SHP77 treated with DMSO at 0.1 percent for 48 hours (cell line): ENCODE measurements at places on chromosomes 2 and 18.

GRCh38 chr18:46046688-46047087 is 25.4 kb downstream of the PSTPIP2 start:
- no peak for DNase-seq

DNA sequence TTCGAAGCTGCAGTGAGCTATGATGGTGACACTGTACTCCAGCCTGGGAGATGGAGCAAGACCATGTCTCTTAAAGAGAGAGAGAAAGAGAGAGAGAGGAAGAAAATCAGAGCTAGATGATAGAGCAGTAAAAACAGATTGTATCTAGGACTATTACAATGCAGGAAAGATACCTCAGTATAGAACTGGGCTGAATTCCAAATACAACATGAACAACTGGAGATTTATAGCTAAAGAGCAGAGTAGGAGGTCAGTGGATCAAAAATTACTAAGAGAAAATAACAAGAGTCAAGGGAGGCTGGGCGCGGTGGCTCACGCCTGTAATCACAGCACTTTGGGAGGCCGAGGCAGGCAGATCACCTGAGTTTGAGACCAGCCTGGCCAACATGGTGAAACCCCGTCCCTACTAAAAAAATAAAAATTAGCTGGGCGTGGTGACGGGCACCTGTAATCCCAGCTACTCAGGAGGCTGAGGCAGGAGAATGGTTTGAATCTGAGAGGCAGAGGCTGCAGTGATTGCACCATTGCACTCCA is 100.7 kb upstream of the MSH6 start:
- DNase-seq: no peak

- DNase-seq: no peak
Measured at GRCh38 chr2:31188131-31188530, 29.2 kb downstream of the CAPN14 start.

DNA sequence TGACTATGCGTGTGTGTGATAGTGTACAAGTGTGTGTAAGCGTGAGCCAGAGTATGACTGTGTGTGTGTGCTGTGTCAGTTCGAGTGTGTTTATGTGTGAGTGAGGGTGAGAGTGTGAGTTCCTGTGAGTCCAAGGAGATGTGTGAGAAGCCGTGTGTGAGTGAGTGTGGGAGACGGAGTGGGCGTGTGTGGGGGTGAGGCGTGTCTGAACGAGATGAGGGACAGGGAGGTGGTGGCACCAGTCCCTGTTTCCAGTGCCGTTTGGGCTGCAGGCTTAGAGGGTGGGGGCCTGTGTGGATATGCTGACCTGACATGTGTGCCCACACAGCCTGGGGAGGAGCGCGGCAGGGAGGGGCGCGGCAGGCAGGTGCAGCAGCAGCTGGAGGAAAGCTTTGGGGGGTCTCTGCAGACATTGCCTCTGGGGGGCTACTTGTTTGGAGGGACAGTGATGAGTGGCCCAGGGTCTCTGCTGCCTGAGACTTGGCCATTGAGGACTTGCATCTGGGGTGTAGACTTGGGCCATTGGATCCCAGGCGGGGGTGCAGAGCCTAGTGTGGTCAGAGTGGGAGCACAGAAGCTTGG is 41.6 kb downstream of the GLI2 start:
- no peak for DNase-seq

DNA sequence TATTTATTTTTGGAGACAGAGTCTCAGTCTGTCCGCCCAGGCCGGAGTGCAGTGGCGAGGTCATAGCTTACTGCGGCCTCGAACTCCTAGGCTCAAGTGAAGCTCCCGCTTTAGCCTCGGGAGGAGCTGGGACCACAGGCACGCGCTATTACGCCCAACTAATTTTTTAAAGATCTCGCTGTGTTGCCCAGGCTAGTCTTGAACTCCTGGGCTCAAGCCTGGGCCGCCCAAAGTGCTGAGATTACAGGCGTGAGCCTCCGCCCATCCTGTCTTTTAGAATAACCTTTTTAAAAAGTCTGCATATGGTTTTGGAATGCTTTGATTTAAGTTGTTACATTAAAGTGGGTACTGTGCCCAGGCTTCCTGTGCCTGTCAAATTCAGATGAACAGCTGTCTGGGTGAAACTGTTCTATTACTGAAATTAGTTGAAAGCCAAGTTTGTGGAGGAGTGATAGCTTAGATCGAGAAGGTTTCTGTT is 944 bp downstream of the RAB3GAP1 start:
- no peak for DNase-seq

DNA sequence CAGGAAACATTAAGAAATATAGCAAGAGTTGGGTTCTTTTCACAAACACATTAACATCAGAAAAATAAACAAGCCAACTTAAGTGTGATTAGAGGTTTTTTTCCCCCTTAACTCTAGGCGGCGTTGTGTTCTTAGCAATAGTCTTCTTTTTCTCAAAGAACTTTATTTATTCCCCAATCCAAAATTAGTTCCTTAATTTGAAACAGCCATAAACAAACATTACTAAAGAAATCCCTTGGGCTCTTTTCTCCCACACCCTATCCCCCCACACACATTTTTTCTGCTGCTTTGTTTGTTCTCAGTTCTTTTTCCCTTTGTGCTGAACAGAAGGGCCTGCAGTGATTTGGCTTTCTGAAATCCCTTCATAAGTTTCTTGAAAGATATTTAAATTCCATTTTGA is 13.2 kb upstream of the MYO1B start:
- DNase-seq: no peak

- DNase-seq: no peak
Measured at GRCh38 chr2:168241208-168241607, 6.2 kb downstream of the STK39 start.

- DNase-seq: no peak
Measured at GRCh38 chr2:159904959-159905305, 106.9 kb upstream of the CD302 start.

- no peak for DNase-seq
Measured at GRCh38 chr18:37452015-37452414, 113.6 kb downstream of the CELF4 start.

DNA sequence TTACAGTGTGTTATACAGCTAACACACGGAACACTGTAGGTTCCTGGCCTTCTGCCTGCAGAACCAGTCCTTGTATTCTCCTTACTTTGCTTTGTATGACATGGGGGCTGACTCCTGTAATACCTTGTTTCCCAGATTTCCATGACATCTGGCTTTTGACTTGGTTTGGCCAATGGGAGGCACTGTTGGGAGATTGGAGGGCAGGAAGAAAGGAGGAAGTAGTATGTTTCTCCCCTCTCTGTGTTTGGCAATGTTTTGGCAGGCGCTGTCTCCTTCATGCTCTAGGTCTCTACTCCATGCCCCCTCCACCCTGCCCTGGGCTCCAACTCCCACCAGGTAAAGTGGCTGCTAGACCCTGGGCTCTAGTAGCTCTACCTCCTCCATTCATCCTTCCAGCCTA is 331.1 kb upstream of the SLC14A2 start:
- no peak for DNase-seq

DNA sequence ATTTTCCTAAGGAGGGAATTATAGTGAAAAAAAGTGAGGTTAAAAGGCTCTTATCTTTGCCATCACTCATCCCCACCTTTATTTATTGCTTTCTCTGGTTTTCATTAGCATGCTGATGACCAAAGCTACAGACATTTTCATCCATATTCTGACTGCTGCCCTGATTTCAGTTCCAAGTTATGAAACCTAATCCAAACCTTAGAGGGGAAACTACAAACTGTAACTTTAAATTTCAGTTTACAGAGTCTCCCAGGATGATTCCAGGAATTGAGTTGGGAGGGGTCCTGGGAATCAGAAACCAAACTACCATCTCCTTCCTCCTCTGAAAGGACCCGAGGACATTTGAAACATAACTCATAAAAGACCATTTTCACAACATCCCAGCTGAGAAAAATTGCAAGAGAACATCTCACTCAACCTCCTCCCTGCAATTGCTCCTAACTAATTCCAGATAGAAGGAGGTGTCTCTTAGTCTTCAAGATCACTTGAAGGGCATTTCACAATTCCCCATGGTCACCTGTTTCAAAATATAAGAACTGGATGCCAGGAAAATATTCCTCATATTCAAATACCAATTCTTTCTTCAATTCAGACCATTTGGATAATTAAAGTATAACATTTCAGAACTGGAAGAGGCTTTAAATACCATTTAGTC is 520.6 kb downstream of the TNS1 start:
- DNase-seq: no peak

DNA sequence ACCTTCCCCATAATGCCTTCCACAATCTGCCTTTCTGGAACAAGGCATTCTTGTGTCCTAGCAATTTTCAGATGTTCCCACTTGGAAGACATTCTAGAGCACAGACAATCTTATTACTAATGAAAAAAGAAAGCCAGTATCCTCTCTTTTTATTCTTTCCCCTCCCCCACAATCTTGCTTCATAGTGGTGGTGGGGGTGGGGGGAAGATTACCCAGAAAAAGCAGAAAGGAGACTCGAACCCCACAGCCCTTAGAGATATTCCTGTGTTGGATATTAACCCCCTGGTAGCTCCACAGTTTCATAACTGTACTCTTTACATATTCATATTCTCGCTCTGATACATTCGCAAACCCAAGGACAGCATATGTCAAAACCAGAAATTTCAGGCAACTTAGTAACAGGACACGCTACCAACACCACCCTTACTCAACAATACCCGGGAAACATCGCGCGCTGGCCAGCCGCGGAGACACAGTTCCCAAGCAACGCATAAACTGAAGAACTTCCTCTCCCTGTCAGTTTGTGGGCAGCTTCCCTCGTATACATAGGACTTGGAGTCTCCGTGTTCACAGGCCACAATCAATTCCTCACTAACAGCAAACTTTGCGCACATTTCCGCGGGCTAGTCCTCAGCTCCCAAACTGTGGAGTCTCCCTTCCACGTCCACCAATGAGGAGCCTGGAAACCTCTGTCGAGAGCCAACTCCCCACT is 793 bp downstream of the NR4A2 start:
- no peak for DNase-seq

DNA sequence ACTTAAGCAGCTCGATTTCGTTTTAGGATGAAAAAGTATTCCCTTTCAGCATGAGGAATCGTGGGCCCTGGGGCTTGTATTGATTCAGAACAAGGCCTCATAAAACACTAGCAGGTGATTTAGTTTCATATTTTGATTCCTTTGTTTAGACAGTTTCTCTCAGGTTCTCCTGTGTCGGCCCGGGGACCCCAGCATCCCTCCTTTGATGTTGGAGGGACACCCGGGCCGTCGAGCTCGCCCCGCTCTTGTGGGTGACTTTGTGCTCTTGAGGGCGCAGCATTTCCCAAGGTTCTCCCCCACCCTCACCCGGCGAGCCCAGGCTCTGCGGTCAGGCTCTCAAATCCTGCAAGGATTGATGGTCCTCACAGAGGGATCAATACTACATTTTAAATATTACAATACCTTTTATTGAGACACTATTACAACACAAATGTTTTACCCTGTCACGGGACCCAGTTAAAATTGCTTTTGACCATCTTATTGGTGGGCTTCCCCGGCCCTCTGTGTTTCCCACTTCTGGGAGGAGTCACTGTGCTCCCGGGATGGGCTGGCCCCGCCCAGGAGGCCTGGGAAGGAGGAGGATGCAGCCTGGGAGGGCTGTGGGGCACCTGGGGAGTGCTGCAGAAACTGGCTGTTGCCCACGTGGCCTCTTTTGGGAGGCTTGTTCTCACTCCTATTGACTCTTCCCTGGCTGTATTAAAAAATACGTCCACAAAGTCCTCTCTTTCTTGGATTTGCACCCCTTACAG is 222.6 kb downstream of the INSIG2 start:
- no peak for DNase-seq

DNA sequence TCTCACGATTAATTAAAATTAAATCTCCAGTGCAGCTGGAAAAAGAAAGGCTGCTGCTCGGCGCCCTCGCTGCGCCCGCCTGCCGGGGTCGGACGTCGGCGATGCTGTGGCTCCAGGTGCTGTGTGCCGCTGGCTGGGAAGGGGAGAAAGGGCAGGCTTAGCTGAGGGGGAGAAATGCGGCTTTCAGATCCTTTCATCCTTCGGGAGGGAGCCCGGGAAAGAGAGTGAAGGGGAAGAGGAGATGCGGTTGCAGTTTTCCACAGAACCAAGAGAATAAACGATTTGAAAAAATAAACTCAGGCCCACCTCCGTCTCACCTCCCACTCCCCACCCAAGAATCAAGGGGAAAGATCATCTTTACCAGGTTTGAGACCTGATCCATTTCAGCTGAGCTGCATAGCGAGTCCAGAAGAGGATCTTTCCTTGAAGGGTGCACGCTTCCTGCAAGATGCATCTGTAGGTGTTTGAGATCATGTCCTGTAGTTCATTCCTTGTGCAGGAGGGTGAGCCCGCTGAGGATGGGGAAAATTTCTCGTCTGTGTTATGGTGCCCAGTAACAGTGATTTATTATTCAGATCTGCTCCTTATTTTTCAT is 495 bp downstream of the TMEM169 start:
- DNase-seq: no peak

DNA sequence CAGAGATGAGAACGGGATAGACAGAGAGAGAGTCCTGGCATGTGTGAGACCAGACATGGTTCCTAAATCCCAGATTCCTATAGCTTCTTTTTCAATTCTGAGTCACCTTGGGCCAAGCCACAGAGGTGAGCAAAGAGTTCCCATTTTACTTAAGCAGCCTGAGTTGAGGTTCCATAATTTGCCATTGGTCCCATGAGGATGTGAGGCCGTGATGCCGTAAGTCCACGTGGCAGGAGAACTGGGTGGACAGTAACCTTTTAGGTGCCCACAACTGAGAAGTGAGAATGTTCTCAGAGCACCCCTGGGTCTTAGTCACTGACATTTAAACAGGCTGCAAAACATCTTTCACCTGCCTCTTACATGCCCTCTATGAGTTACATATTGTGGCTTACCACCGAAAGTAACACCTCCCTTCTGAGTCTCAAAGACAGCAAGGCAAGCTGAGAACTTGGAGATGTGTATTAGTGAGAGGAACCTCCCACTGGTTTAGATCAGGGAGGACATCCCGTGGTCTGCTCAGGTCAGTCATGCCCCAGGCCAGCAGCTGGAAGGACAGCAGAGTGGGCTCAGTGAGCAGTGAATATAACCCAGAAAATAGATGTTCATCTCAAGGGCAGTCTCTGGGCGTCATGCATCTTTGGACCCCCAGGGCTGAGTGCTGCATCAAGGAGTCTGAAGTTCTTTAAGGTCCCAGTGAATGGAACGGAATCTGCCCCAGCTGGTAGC is 127.9 kb upstream of the LGALSL start:
- no peak for DNase-seq

- DNase-seq: peak; percentile 10
Measured at GRCh38 chr2:163736433-163737189, 803 bp upstream of the FIGN start.

DNA sequence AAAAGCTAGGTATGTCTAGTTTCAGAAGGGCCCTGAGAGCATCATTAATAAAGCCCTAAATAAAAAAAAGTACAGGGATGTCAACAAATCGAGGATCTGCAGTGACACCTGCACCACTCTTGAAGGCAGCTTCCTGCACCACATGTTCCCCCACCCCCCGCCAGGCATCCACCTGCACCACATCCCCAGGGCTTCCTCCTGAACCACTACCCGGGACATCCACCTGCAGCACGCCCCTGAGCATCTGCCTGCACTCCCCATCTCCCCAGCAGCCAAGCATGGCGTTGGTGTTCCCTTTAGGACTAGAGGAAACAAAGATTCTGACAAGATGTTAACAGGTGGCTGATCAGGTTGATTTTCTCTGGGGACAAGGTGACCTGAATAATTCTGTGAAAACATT is 55.2 kb downstream of the DLGAP1 start:
- DNase-seq: no peak
